ENCODE measurements at places on chromosomes 12 and 14.
A peak's percentile ranks its signal among the peaks of the same experiment; 100 is the strongest.

DNA sequence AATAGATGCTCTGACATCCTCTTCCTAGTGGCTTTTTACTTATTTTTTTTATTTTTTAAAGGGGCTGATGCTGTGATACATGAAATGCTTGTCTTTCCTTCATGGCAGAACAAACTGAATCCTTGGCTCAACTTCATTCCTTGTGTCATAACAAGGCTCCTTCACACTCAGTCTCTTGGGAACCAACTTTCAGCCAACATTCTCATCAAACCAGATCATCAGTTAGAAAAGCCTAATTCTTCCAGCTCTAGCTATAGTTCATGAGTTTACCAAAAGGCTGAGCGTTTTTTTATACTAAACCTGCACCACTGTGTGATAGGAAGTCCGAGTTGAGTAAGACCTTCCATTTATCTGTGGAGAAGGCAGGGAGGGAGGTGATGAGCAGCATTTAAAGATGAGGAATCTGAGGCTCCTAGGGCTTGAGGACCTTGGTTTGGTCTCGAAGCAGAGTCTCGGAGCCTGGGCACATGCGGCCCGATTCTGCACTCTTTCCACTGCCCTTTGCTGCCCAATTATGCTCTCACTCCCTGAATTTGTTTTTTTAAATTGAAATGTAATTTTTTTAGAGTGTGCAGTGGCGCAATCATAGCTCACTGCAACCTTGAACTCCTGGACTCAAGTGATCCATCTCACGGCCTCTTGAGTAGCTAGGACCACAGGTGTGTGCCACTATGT lies 8.2 kb downstream of the GPRC5D start:
- DNase-seq = peak; percentile 80

DNA sequence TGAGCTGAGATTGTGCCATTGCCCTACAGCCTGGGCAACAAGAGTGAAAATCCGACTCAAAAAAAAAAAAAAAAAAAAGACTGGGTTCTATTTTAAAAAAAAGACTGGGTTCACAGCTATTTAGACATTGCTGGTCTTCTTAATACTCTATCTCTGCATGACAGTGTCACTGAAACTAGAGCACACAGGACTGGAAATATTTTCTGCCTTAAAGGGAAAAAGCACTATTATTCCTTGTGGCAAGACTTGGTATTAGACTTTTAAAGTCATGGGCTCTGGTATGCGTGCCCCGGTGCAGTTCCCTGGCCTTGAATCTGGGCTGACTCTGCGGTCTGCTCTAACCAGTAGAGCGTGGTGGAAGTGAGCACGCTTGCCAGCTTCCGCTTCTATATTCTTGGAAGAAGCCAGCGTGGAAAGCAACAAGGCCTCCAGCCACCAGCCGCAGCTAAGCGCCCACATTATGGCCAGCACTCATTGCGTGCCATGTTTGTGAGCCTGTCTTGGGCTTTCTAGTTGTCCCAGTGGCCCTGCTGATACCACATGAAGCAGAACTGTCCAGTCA lies 31.3 kb downstream of the PRKAB1 start:
- DNase-seq = no peak

- DNase-seq = no peak
Observed at GRCh38 chr14:89256283-89256682, 160.8 kb downstream of the FOXN3 start.

- DNase-seq = no peak
Observed at GRCh38 chr14:39430762-39431415, 1.3 kb downstream of the FBXO33 start.

- peak; percentile 48 for DNase-seq
Observed at GRCh38 chr14:86654558-86655184, 1124.7 kb downstream of the FLRT2 start.

DNA sequence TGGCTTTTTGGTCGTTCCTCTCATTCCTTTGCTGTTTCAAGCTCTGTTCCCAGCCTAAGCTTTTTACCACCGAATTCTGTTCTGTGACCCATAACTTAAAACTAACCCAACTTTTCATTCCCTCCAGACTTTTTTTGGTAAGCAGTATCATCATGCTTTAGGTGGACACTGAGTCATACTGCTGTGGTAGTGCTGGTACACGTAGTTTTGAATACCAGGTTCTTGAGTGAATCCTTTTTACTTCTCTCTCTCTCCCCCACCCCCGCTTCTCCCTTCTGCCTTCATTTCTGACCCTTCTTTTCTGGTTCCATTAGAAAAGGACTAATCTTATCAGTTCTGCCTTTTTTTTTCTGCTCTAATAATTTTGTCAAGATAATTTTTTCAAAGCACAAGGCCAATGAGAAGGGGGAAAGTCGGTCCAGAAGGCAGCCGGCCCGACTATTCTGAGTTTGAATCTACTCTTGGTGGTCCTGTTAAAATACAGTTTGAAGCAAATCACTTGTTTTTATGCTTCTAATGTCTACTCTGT lies 2.3 kb upstream of the MDM2 start:
- DNase-seq = no peak

DNA sequence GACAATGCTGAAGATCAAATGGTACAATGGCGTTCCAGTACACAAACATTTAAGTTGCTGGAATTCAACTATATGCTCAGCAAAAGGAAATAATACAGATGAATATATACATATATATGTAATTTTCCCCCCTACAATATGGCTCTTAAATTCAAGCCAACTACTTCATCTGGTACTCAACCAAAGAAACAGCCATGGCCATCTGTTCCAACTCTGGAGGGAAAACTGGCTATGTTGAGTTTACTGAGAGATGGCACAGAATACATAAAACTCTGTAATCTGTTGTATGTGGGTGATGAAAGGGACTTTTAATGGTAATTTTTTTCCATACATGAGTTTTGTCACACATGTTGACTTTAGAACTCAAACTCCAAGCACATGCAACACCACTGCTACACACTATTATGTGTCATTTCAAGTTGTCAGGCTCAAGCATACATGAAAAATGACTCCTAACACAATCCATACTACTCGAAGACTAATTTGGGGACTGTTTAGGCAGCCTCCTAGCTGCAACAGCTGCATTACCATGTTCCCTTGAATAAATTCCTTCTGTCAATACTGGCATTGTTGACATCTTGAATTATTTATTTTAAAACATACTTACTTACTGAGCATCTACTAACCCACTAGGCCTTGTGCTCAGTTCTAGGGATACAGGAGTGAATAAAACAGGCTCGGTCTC lies 38.2 kb upstream of the MAP3K9 start:
- DNase-seq = no peak

DNA sequence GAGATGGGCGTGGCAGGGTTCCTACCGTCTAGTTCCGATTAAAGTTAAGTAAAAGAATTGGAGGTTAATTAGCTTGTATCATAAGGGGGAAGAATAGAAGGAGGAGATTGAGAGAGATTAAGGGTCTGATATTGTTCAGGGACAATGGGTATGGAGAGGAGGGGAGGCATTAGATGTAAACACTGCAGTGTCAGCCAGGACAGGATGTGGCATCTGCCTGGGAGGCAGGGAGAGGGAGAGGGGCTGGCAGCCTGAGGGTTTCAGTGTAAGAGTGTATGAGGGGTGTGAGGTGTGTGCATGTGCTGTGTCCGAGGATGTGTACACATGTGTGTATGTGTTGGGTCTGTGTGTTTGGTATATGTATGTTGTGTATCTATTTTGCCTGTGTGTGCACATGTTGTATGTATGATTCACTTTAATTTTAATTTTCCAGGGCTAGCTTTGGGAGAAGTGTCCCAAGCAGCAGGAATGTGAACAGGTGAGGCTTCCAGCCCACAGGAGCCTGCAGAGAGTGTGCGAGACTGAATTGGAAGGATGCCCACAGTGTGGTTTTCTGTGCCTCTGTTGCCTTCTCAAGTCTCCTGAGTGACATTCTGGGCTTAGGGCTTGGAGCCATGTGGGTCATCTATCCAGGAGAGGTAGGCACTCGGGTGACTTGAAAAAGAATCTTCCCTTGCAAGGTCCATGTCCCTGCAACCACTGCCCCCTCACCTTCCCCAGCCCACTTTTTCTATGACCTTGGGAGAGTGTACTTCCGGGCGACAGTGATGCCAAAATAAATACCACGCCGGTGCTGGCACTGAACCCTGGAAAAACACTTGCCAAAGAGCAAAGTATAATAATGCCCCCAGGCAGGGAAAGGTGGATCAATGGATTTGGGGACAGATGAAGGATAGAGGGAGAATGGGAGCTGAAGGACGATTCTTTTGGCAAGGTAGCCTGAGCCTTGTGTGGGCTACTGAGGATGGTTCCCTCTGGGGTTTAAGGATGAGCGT lies 36.8 kb upstream of the DCD start:
- no peak for DNase-seq

DNA sequence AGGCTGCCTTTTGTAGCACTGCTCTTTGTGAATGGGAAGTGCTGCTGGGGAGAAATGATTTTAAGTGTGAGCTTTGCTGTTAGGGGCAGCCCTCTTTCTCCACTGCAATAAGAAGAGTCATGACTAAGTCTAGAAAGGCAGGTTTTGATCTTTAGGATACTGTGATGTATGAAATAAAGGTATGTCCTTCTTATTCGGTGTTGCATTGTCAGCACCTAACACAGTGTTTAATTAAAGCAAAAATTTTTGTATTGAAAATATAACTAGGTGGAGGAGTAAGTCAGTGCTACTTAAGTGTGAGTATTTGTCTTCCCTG lies 81.5 kb downstream of the ETV6 start:
- DNase-seq = no peak

DNA sequence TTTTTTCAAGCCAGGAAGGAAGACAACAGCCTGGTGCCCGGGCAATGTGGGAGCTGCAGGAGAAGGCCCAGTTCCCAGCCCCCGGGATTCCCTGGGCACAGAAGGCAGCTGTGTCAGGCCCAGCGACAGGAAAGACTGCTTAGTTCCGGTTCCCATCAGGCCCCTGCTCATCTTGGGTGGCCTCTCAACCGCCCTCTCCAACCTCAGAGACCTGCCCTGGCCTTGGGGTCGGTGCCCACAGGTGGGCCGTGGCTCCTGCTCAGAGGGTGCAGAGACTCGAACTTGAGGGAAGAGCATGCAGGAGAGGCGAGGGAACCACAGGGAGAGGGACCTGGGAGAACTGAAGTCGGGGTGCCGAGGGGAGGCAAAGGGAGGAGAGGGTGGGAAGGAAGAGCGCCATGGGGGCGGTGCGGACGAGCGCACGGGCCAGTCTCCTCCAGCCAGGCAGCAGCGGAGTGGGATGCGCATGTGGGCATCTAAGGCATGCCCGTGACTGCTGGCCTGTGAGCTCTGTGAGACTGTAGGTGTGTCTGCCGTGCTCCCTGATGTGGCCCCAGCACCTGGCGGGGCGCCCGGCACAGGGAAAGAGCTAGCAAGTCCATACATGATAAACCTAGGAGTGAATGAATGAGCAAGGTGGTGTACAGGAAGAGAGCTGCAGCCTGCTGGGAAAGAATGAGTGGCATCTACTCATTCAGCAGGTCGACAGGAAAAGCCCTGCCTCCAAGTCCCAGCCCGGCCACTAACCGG lies 42.7 kb downstream of the SSH1 start:
- no peak for DNase-seq

- DNase-seq = no peak
Observed at GRCh38 chr12:123960856-123961255, 11.8 kb downstream of the CCDC92 start.

- DNase-seq = no peak
Observed at GRCh38 chr14:99419905-99420304, 60.8 kb downstream of the SETD3 start.

- no peak for DNase-seq
Observed at GRCh38 chr14:23645812-23646647, 9.9 kb downstream of the DHRS2 start.

- DNase-seq = no peak
Observed at GRCh38 chr14:77091518-77091917, 6.5 kb upstream of the CIPC start.

- no peak for DNase-seq
Observed at GRCh38 chr12:22657538-22657937, 32.6 kb downstream of the ETNK1 start.

GRCh38 chr14:50397390-50398188 lies 908 bp upstream of the CDKL1 start:
- peak; percentile 17 for DNase-seq

- peak; percentile 2 for DNase-seq
Observed at GRCh38 chr14:36281309-36281708, 39.1 kb downstream of the MBIP start.

- no peak for DNase-seq
Observed at GRCh38 chr14:104786091-104786586, 9.4 kb downstream of the AKT1 start.

DNA sequence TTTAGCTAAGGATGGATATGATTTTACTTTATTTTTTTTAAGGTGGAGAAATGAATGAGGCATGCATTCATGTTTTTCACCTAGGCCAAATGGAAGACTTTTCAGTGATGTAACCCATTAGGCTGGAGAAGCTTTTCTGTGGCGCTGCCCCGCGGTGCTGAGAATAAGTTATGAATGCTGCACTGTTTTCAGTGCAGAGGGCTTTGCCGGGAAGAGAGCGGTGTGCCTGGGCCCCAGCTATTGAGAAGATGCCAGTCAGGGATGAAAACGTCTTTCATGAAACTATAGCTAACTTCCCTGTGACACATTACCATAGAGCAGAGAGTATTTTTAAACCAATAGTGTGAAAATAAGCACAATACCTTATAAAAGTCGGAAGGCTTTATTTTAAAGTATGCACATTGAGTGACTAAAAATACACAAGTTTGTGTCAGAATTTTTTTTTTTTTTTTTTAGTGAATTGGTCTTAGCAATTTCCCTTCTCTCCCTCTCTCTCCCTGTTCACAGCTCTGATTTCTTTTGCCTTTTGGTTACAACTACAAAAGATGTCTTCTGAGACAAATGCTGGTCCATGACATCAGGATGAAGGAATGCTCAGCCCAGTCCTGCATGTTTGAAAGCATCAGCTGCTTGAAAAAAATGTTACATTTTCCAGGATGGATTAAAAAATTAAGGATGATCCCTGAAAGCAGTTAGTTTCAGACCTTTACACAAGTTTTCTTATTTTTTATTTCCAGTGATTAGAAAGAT lies 48.3 kb downstream of the NPAS3 start:
- peak; percentile 82 for DNase-seq

- no peak for DNase-seq
Observed at GRCh38 chr14:100893760-100894159, 9.8 kb downstream of the RTL1 start.

- no peak for DNase-seq
Observed at GRCh38 chr12:24591079-24591626, 357.7 kb downstream of the BCAT1 start.

GRCh38 chr12:57103856-57104255 lies 7.3 kb downstream of the STAT6 start:
- no peak for DNase-seq

DNA sequence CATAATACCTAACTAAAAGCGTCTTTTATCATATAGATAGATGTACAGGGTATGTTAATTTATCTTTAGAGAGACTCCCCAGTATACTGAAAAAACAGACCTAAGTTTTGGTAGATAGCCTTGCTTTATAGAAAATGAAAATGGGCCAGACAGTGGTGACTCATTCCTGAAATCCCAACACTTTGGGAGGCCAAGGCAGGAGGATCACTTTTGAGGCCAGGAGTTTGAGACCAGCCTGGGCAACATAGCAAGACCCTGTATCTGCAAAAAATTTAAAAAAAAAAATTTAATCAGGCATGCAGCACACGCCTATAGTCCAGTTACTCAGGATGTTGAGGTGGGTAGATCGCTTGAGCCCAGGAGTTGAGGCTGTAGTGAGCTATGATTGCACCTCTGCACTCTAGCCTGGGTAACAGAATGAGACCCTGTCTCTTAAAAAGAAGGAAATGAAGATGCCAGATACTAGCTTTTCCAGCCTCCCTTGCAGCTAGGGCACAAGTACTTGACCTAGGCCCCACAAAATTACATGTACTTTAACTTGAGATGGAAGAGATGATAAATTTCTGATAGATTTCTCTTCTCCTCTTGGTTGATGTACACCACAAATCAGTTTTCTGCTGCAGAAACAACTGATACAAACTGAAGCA lies 17.1 kb downstream of the RAP1B start:
- no peak for DNase-seq
